ENCODE measurements at places on chromosomes 3 and 15.

DNA sequence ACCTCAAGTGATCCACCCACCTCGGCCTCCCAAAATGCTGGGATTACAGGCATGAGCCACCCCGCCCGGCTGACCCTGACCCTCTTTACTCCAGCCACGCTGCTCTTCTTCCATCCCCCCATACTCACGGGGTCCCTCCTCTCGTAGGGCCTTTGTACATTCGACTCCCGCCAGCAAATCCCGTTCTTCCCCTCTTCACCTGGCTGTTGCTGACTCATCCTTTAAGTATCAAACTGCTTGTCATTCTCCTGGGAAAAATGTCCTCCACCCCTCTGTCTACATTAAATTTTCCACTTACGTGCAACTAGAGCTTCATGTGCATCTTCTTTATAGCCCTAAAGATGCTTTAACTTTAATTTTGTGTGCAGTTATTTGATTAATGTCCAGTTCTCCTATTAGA, 203.1 kb downstream of the OPA1 start:
- DNase-seq = no peak

GRCh38 chr15:37550360-37551024, 383.9 kb upstream of the TMCO5A start:
- DNase-seq = no peak

DNA sequence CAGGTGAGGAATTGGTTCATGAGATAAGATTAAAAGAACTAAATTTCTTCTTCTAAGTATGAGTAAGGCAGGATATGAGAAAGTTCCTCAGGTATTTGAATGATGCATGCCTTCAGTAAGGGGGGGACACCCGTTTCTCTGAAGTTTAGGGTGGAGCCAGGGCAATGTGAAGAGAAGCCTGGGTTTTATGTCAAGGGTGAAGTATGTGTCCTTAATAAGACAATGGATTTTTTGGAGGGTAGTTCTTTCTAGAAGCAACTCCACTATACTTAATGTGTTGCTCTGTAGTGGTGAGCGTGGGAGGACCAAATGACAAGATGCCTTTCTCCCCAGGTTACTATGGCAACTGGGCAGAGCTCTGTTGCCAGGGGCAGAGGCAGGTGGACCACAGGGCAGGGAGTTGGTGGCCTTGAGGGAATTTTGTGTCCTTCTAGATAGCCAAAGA, 44.0 kb downstream of the PHLDB2 start:
- DNase-seq = no peak

GRCh38 chr3:197417911-197418618, 119.7 kb upstream of the DLG1 start:
- DNase-seq = no peak

DNA sequence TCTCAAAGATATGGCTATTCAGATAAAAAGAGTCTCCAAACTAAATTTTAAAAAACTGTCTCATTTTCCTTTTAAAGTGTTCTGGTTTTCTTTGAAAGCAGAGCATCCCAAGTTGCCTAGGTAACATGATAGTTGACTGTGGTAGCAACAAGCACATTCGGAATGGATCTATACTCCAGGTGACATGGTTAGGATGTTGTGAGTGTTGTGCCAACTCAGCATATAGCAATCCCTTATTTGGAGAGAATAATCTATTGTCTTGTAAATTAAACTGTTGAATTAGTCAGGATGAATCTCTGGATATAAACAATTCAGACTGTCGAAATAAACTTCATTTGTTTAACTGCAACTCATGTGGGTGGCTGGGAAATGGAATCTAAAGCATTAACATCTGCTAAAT, 418.6 kb downstream of the TUSC7 start:
- no peak for DNase-seq

DNA sequence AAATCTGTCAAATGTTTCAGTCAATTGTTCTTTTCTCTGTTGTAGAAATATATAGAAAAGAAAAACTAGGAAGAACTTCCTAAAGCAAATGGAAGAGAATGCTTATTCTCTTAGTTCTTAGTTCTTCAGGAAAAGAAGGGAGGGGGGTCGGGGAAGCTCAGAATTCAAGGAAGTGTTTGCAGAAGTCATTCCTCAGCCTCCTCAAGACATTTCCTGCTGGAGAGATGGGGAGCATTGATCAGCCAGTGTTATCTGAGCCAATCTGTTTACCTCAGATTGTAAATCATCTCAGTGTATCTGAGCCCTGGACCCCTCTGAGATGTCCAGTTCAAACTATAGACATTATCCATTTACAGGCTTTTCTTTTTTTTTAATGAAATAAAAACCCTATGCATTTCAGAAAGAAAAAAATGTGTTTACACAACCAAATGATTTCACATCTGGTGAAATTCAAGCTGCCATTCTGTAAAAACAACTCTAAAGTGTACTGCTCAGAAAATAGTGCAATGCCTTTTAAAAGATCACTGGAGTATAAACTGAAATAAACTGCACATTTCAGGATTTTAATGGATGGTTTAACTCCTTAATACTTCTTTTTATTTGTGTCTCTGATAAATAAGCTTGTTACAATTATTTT, 460.7 kb downstream of the ROBO1 start:
- DNase-seq = no peak

DNA sequence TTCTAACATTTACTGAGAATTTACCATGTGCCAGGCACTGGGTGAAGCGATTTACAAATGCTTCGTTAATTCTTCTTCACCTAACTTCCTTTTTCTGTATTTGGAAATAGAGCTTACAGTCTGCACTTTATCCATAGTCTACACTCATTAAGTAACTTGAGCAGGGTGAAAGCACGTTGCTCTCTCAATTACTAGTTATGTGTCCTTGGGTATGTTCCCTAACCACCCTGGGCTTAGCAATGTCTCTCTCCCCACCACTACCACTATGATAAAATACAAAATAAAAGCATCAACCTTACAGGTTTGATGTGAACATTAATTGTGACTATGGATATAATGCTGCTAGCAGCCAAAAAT, 172.9 kb upstream of the SLC2A2 start:
- no peak for DNase-seq

GRCh38 chr3:34683851-34684250, 885.4 kb downstream of the PDCD6IP start:
- DNase-seq = no peak

- no peak for DNase-seq
Observed at GRCh38 chr3:134459562-134459961, 26.2 kb downstream of the ANAPC13 start.

DNA sequence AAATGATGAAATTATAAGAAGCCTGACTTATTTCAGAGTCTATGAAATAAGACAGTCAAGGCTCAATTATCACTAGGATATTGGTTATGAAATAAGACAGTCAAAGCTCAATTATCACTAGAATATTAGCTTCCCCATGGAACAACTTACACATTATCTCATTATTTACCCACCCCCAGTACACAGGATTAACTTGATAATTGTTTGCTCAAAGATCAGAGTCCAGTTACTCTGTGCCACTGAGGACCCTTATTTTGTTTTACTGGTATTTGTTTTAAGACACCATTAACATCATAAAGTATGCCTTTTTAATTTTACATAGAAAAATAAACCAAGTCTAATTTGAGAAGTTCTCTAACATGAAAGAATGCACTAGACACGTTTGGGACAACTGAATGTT, 225.4 kb downstream of the SI start:
- DNase-seq = no peak

DNA sequence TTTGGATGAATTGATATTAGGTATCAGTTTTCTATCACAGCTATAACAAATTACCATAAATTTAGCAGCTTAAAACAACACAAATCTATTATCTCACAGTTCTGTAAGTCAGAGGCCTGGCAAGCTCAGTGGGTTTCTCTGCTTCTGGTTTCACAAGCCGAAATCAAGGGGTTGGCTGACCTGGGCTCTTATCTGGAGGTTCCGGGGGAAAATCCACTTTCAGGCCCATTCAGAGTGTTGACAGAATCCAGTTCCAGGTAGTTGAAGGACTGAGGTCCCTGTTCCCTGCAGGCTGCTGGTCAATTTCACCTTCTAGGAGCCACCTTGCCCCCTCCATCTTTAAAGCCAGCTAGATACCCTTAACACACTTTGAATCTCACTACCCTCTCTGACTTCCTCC, 11.1 kb upstream of the HHATL start:
- no peak for DNase-seq

GRCh38 chr15:98758224-98758623, 109.9 kb downstream of the IGF1R start:
- DNase-seq = no peak

- DNase-seq = no peak
Observed at GRCh38 chr3:31370681-31371080, 162.0 kb upstream of the STT3B start.

DNA sequence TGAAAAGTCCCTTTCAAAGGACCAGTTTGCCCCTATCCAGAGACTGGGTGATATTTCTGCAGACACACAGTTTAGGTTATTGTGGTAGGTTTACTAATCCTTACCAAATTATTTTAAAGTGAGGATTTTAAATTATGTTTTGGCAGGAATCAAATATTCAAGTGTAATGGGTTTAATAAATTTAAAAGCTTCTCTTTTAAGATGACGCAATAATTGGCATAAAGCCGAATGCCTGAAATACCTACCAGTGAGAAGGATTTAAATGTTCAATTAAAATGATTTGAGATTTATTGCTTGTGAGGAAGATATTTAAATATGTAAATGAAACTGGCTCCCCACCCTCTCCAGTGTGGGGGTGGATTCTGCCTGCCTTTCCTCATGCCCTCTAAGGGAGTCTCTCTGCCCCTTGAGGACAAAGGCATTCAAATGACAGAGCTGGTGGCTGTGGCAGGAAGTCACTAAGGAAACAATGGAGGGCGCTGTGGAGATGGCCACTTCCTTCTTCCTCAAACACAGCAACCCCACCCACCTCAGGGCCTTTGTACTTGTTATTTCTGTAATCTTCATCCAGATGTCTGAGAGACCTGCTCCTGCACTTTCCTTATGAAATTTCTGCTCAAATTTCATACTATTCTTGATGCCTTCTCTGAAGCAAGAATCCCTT, 131.7 kb downstream of the TNIK start:
- DNase-seq = peak; percentile 24

DNA sequence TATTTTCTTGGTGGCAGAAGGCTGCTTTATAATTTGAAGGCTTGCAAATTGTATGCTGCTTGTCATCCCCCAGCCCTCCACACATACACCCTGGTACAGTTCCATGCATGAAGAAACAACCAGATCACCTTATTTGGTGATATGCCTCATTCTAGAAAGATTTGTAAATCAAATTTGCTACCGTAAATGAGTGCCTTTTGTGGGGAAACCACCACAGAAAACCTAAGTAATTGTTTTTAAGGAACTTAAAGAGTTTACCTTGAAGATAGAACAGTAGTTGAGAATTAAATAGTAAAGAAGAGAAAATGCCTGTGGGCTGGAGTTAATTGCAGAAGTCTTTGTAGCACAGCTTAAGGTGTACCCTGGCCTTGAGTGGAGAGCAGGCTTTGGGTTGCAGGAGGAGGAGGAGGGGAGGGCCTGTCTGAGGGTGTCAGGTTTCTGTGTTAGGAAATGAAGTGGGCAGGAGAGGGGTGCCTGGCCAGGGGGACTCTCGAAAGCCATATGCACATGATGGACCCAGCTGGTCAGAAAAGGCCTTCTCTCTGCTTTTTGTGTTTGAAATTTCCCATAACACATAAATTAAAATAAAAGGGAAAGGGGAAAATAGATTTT, 6.9 kb downstream of the NIPA2 start:
- DNase-seq = no peak

GRCh38 chr15:89146366-89146765, 58.1 kb downstream of the ABHD2 start:
- no peak for DNase-seq

DNA sequence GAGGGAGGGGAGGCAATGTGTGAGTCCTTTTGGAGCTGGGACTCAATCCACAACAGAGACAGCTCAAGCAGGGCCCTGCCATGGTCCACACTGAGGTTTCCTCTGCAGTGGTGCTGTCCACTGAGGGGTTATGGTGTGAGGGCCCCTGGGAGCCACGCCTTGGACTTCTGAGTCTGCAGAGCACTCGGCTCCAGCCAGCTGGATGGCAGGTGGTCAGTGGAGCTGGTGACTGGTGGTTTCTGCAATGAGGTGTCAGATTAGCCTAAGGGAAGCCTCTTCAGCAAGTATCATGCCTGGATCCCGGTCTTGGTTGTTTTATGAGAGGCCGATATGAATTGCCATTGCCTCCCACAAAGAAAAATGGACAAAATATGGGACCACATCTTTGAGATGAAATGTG, 21.7 kb downstream of the LSM3 start:
- no peak for DNase-seq

DNA sequence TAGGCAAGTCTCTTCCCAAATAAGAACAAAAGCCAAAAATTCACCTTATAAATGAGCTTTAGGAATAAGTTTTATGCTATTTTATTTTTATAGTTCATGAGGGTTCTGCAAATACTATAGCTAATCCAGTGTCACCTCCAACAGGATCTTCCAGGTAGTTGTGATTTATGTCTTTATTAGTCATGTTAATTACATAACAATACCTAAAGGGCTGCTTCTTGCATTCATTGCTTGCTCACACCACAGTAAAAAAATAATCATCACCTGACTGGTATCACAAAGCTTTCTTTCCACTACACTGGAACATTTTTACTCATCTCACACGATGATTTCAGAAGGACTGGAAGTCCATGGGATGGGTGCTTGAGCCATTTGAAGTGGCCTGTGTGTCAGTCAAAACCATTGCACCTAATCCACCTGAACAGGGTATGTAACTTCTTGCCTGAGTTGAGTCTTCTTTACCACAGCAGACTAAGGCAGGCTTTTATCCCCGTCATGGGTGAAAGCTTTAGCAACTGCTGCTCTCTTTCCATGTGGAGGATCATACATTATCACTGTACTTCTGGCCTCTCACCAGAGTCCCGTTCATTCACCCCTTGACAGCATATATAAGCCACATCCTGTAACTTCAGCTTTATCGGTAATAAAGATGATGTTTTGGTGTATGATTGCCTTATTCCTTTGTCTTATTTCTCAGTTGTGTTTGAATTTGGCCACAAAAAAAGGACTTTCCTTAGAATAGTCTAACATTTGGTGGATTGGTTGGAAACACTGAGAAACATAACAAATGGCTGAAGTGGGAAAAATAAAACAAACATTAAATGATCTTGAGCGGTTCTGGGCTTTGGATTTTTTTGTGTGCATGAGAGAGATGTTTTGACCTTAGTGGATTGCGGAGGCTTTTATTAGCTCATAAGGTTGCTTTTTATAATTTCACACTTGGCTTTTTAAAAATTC, 382.6 kb upstream of the THBS1 start:
- DNase-seq = no peak

- no peak for DNase-seq
Observed at GRCh38 chr15:61640756-61641155, 411.7 kb upstream of the RORA start.

DNA sequence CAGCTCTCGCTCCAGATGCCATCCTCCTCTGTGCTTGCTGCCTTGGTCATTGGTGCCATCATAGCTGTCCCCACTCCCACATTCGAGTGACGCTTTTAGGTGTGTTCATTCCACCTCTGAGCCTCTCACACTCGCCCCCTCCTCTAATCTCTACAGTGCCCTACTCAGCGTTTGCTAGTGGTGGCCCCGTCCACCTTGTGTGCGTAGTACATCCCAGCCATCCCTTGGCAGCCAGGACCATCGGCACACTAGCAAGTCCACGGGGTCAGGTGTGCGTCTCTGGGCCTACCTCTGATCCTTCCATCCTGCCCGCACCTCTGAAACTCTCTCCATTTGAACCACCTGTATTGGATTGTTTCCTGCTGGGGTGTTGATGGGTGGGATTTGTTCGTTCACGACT, 54.2 kb upstream of the RGMA start:
- no peak for DNase-seq
